Left ventricle myocardium inferior (tissue), 1 donor: ENCODE measurements at places on chromosomes 6 and 20. TPM values are rescaled to one million over a fixed set of nuclear protein-coding genes. Genes with fewer than 3 reads are reported as not detected.

The MEI4 gene
- total RNA-seq = 0.52 TPM

The FGD2 gene
- 6.0 TPM for total RNA-seq

The GCNT2 gene
- total RNA-seq = 49.0 TPM

The ENPP1 gene
- 2.9 TPM for total RNA-seq

The GSTA3 gene
- not detected for total RNA-seq

The FAM110A gene
- 2.0 TPM for total RNA-seq

The SYTL3 gene
- total RNA-seq = 11.2 TPM

The SMLR1 gene
- not detected for total RNA-seq

The DNMT3B gene
- 0.49 TPM for total RNA-seq

The HAO1 gene
- not detected for total RNA-seq

The RNF144B gene
- total RNA-seq = 14.1 TPM

The FAM209B gene
- total RNA-seq = 0.47 TPM

The NFATC2 gene
- 4.2 TPM for total RNA-seq

The SLC32A1 gene
- not detected for total RNA-seq

The WFDC12 gene
- not detected for total RNA-seq

The CCN2 gene
- total RNA-seq = 33.0 TPM

The ELOVL4 gene
- total RNA-seq = 0.19 TPM

The ALDH8A1 gene
- total RNA-seq = 0.08 TPM

The OXT gene
- total RNA-seq = not detected

The PPP1R14C gene
- total RNA-seq = 116 TPM

The SLC17A2 gene
- total RNA-seq = not detected

The TSHZ2 gene
- 3.1 TPM for total RNA-seq

The CST8 gene
- not detected for total RNA-seq

The CLPSL1 gene
- not detected for total RNA-seq

The COL20A1 gene
- total RNA-seq = not detected

The ZNF292 gene
- total RNA-seq = 28.2 TPM
